ENCODE measurements at places on chromosomes 12 and 14. TPM values are rescaled to one million over a fixed set of nuclear protein-coding genes. Genes with fewer than 3 reads are reported as not detected.

The DPPA3 gene
- 0.16 TPM for polyA plus RNA-seq

The LRP1-AS gene
- polyA plus RNA-seq, result not detected

GRCh38 chr14:96352708-96353107, 10.4 kb downstream of the ATG2B start:
- no peak for DNase-seq

GRCh38 chr14:71319666-71320065, 412.4 kb downstream of the PCNX1 start:
- no peak for DNase-seq

DNA sequence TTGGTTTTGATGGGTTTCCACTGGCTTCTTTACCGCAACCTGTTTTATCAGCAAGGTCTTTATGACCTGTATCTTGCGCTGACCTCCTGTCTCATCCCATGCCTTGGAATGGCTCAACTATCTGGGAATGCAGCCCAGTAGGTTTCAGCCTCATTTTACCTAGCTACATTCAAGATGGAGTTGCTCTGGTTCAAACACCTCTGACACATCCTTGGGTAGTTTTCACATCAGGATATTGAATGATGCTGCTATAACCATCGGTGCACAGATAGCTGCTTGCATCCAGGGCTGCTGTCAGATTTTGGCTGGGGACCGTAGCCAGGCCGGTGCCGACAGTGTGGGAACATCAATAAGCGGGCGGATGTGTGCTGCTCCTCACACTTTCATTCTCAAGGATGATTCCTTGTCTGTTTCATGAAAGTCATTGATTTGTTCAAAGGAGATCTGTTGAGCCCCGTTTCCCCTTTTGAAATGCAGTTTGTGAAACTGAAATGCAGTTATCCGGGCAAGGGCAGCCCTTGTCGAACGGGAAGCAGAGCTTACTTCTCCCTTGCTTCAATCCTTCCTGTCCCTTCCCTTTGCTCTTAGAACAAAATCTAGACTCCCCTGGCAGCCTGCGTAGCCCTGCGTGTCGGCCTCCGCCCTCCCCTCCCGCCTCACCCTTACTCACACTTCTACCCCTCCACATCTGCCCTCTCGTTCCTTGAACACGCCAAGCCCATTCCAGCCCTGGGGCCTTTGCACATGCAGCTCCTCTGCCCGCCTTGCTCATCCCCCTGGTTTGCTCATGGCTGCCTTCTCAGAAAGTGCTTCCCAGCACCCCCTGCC, 49.2 kb upstream of the NCOR2 start:
- no peak for DNase-seq

GRCh38 chr14:76901171-76902055, 75.2 kb downstream of the LRRC74A start:
- DNase-seq, result no peak

DNA sequence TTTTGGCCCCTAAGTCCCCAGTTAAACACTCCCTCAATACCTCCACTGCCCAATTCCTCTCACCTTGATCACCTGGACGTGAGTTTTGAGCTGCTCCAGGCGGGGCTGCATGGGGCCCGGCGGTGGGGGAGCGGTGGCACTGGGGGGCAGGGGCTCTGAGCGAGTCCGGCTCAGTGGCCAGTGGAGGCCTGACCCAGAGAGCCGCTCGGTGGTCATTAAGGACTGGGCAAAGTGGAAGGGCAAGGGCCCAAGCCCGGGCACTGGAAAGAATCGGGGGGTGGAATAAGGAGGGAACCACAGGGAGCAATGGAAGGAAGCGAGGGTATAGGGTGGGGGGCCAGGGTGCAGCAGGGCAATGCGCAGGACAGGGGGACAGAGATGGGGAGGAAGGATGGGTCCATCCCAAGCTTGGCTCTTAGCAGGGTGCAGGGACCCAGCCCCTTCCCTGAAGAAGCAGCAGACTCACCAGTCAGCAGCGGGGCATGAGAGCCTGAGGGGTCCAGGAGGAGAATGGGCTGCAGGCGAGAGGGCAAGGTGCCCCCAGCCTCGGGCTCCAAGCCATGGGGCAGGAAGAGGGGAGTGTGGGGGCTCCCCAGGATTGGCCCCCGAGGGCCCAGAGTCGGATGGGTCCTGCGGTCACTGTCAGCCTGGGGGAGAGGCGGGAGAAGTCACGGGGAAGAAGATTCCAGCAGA, 22.2 kb downstream of the SLC48A1 start:
- no peak for DNase-seq

DNA sequence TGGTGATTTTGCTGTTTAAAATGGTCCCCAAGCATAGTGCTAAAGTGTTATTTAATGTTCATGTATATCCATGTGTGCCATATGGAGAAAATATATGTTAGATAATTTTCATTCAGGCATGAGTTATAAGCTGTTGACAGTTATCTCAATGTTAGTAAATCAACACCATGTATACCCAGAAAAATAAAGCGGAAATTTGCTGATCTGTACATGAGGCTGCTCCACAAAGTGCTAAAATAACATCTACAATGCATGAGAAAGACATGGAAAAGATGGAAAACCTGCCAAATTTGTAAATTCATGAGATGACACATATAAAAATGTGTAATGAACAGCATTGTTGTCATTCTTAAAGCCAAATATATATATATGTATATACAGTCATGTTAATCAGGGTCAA, 1199.2 kb downstream of the FSCB start:
- DNase-seq, result no peak

DNA sequence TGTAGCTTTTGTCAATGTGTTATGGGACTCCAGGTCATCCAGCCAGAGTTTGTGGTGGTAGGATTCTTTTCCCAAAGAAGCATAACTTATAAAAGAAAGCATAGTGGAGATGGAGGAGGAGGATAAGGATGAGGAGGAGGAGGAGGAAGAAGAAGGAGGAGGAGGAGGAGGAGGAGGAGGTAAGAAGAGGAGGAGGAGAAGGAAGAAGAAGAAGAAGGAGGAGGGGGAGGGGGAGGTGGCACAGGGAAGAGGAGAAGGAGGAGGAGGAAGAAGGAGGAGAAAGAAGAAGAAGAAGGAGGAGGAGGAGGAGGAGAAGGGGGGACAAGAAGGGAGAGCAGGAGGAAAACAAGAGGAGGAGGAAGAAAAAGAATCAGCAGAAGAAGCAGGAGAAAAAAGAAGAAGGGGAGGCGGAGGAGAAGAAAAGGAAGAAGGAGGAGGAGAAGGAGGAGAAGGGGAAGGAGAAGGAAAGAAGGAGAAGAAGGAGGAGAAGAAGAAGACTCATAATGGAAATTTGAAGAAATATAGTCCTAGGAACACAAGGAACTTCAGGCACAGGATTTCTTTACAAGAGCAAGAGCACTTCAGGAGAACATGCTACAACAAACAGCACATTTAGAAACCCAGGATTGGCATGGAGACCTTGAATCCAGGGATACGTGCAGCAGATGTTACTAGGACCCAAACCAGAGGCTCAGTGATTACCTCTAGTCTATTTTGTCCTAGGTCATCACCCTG, 22.6 kb downstream of the TSPAN8 start:
- no peak for DNase-seq

- no peak for DNase-seq
Measured at GRCh38 chr12:91975891-91976290, 169.8 kb downstream of the BTG1 start.

- DNase-seq, result no peak
Measured at GRCh38 chr14:70640938-70641547, 673 bp upstream of the TTC9 start.

- no peak for DNase-seq
Measured at GRCh38 chr14:65444230-65444629, 31.7 kb downstream of the FUT8 start.

- no peak for DNase-seq
Measured at GRCh38 chr12:44750468-44750867, 125.6 kb downstream of the NELL2 start.

DNA sequence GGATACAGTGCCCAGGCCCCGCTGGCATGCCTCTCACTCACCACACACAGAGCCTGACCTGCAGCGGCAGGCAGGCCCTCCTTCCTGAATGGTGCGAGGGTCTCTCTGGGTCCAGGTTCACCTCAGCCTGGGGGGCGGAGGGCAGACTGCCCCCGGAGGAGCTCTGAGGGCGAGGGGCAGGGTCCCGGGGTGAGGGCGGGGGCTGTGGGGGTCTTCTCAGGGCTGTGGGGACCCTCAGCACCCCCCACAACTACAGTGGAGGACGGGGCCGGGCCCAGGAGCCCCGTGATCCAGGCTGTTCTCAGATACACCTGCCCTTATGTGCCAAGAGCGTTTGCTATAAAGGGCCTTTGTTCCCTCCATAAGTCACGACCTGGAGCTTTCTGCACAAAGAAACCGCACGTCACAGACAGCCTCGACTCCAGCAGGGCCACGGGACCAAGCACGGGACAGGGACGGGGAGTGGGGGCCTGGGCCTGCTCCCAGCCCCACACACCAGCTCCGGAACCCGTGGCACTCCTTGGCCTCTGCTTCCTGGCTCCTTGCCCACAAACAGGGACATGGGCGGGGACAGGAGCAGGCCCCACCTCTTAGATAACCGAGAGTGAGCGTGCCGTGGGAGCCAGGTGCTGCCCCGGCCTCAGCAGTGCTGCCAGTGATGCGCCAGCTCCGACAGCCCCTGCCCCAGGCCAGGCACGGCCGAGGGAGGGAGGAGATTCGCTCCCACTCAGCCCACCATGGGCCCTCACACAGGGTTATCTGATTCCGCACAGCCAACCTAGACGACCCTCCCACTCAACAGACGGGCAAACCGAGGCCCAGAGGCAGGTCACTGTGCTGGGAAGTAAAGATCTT, 101.9 kb downstream of the RFLNA start:
- no peak for DNase-seq

Data from left renal pelvis (tissue), 4 donors.